AG09309 (cell line): ENCODE measurements at places on chromosomes 4 and X.

DNA sequence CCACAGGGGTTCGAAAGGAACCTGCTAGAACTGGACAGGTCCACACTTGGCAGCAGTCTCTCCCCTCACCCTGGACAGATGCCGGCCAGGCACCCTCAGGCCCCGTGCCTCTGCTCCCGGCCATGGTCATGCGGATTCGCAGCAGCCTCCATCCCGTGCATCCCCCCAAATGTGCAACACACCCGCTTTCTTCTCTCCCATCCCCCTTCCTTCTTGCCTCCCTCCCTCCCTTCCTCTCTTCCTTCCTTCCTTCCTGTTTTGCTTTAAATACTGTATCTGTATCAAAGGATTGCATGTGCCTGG, 35.0 kb upstream of the HMX1 start:
- no peak for DNase-seq

- DNase-seq, result no peak
Observed at GRCh38 chr4:76947369-76947768, 2.2 kb upstream of the SEPTIN11 start.

DNA sequence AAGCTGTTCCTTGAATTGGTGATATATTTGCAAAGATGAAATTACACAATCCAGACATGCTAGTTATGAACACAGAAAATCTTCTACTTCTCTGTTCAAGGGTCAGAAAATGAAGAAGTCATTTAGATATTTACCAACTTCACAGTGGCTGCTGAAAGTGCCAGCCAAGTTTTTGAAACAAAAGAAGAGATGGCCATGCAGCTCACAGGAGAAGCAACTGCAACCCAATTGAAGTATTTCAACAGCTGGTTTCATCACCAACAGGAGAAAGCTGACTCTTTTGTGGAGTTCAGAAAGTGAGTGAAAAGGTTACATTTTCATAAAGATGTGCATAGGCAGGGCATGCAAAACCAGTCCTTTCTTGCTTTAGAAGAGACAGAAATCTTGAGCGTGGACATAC, 70.1 kb upstream of the LSM6 start:
- no peak for DNase-seq

DNA sequence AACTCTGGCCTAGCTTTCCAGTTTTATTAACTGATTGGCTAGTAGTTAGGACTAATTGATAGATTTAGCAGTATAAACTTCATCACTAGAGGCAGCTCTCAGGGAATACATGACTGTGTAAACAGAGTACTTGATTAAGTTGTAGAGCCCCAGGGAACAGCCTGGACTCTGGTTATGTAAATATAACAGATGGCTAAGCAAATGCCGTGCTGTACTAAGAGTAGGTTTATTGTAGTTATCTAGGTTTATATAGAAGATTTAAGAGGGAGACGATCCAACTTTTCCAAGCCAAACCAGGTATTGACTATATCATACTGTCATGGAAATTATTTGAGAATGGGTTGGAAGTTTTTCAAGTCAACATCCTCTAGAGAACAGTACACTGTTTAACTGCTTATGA, 463.4 kb upstream of the GRID2 start:
- DNase-seq, result no peak

GRCh38 chrX:152817078-152817764, 13.3 kb downstream of the CETN2 start:
- DNase-seq, result no peak

DNA sequence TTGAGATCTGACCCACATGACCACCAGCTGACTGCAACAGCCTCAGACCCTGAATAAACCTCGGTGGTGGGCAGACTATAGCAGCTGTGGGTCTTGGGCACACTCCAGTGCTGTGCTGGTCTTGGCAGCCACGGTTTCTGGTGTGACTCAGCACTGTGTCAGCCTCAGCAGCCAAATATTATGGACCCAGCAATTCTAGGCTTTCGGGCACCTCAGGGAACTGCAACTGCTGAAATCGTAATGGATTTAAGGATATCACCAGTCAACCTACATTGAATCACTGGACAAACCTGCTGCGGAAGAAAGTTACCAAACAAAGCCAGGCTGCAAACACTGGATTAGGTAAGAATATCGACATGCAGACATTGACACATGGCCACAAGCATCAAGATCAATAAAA, 10.5 kb upstream of the UBE2NL start:
- no peak for DNase-seq

GRCh38 chr4:66182636-66183035, 512.3 kb upstream of the EPHA5 start:
- DNase-seq, result no peak

GRCh38 chr4:152655272-152656129, 24.3 kb downstream of the TMEM154 start:
- no peak for DNase-seq

DNA sequence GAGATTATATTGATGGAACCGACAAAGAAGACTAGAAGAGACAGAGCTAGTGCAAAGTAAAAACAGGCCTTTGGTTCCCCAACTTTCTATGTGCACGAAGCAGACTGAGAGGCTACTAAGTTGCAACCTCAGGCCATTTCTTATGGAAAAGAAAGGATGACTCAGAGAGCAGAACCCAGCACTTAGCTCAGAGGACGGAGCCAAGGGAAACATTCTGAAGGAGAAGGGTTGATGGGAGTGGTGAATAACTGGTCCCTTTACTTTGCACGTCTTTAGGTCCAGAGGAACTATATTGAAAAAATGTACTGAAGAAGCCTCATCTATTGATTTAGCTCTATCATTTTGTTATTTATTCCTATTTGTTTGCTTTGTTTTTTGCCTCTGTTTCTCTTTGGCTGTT, 182.1 kb downstream of the CPE start:
- DNase-seq, result no peak

DNA sequence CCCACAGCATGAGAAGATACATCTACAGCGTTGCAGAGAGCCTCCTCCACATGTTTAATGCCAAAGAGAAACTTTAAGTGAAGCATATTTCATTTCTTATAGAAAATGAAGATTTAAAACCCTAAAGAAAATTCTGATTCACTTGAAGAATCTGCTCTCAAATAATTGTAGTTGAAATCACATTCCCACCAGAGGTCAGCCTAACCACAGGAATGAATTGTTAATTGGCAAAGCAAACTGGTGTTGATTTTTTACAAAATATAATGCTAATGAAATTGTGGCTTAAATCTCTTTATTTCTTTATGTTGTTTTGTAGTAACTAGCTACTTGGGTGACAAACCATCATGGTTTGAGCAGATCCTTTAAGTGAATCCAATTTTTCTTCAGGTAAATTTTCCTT, 31.1 kb upstream of the WDR17 start:
- DNase-seq, result peak; percentile 10

GRCh38 chr4:52752936-52753335, 1.7 kb upstream of the ERVMER34-1 start:
- DNase-seq, result no peak

GRCh38 chr4:39637586-39638353, 895 bp downstream of the SMIM14 start:
- DNase-seq, result no peak

DNA sequence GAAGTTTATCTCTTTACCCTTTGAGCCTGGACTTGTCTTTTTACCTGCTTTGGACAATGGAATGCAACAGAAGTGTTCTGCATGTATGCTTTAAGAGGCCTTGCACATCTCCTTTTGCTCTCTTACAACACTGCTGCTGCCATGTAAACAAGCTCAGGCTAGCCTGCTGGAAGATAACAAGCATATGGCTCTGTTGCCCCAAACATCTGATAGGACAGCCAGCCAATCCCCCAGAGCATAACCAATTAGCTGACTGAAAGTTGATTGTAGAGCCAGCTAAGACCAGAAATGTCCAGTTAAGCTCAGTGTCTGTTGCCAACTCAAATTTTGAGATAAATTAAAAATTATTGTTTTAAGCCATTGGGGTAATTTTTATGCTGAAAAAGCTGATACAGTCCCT, 510.6 kb upstream of the CNKSR2 start:
- no peak for DNase-seq

GRCh38 chrX:153494061-153494460, 719 bp upstream of the BGN start:
- no peak for DNase-seq

GRCh38 chr4:6626066-6626465, 14.4 kb upstream of the MRFAP1 start:
- DNase-seq, result no peak
